Umbilical cord (tissue), 2 donors: ENCODE measurements at places on chromosomes 13 and 19. TPM values are rescaled to one million over a fixed set of nuclear protein-coding genes. Genes with fewer than 3 reads are reported as not detected.

DNA sequence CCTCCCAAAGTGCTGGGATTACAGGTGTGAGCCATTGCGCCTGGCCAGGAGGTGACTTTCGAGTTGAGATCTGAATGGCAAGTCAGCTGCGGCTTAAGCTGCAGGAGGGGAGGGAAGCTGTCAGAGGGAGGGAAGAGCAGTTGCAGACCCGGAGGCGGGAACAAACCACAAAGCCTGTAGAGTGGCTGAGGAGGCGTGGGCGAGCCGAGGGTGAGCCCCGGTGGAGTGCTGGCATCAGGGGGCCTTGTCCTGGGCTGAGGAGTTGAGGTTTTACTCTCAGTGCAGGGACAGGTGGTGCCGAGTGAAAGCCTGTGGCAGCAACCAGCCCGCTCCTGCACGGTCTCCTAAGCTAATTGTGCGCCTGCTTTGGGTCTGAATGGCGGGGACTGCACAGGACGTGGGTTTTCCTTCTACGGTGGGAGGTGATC, 24.2 kb downstream of the PPP1R37 start:
- DNase-seq = peak; percentile 82

DNA sequence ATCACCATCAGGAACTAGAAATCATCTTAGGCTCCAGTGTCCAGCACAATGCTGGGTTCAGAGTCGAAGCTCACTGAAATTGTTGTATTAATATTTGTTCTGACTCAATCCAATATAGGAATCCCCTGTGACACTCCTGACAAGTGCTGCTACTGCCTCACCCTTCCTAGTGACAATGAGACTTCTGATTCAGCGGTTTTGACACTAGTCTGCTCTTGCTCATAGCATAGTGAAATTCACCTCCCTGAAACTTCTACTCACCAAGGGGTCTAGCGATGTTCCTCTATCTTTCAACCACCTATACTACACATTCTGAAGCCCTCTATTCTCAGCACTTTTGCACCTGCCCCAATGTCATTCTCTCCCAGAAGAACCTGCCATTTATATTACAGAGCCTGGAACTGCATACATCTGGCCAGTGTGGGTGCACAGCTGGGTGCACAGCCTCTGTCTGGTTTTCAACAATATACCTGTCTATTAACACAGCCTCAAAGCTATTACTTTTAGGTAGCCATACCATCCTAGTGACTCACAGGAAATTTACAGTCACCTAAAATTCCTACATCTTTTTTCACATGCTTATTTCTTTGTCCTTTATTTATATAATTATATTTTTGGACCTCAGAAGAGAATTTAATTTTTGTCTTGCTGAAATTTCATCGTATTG, 88.3 kb downstream of the DOCK9 start:
- DNase-seq = no peak

DNA sequence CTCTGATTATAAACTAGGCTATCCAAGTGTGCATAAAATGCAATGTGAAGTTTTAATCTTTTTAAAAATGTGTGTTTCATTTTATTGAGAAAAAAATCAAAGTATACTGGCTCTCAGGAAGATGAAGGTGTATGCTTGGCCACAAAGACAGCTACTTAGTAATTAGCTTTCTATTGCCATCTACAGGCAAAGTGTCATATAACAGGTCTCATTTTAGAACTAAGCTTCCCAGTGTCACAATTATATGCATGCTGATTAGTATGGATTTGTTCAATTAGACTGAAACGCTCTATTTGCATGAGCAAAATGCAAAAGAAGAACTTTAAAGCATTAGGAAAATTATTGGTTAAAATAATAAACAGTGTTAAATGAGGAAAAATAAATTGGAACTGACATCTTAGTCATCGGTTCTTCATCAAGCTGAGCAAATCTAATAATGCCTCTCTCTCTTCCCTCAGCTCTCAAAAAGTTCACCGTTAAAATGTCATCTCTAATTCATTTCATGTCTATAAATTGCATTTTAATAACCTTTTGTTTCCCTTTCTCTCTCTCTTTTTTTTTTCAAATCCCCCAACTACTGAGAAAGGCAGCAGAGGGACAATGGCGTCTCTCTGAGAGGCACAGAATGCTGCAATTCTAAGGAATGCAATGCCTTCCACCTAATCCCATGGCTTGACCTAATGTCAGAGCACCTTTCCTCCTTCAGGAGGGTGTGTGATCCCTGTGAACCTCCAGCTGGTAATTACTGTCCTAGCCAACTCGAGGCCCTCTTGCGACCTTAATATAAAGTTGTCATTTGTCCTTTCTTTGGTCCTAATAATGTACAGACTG, 313.1 kb upstream of the MAB21L1 start:
- DNase-seq = peak; percentile 59

- DNase-seq = no peak
Observed at GRCh38 chr19:17646441-17646840, 41.7 kb downstream of the UNC13A start.

DNA sequence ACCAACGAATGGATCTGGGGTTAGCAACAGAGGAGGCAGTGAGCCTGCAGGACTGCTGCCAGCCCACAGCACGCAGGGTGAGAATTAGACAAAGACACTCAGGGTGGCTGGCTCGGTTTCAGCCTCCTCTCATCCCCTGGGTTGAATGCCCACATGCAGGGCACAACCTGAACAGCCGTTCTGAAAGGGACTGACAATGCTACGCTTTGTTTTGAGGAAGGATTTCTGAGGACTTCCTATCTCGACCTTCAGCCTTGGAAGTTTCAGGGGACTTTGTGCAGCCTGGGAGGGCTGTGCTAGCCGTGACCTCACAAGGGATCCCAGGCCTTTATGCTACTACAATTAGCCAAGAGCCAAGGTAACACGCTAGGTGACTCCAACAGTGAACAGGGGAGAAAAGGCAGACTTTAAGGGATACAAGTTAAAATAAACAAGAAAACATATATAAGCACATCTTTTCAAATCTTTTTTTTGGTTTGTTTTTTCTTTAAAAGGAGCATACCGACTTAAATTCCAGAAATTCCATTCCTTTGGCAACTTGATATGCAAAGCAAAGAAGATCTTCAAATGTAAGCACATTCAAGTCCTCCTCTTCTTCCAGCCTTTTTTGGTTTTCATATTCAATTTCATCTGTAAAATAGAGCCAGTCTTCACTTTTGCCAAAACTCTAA, 34.5 kb upstream of the URAD start:
- DNase-seq = peak; percentile 38

DNA sequence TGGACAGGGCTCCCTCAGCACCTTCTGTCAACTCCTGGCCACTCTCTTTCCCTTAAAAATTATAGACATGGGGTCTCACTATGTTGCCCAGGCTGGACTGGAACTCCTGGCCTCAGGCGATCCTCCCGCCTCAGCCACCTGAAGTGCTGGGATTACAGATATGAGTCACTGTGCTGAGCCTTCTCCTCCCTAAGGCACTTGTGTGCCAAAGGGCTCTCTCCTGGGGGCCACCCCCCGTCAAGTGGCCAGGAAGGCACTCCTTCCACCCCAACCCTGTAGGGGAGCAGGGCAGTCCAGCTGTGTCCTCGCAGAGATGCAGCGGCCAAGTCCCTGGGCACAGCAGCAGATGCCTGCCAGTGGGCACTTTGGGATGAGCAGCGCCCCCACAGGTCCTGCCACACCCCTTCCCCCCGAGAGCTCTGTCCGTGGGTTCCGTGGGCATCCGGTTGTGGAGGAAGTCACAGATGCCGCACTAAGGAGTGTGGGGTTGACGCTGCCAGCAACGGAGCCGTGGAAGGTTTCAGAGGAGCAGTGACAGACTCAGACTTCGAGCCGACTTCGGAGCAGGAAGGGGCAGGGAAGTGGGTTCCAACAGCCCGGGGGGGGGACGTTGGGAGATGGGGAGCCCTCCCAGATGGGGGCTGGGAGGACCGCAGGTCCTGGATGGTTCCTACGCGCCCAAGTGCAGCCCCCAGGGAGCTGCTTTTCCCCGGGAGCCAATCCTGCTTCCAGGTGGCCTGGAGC, 3.3 kb upstream of the UQCR11 start:
- no peak for DNase-seq

GRCh38 chr13:48567515-48568369, 34.9 kb upstream of the RCBTB2 start:
- DNase-seq = peak; percentile 91

DNA sequence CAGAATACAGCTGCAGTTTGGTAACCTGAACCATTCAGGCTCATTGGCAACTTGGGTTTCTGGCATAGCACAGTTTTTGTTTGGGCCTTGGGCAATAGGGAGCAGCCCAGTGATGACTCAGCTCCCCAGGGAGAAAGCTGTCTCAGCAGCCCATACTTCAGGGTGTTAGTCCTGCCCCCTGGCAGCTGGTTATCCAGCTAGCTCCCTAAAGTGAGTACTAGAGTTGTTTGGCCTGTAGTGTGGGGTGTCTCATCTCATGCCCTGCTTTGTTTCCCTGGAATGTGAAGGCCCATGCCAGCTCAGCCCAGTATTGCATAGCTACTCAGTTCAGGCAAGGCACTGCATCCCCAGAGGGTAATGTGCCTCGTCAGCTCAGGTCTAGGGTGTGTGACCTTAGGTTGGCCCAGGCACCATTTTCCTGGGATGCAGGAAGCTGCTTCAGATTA, 18.2 kb upstream of the ZNF543 start:
- DNase-seq = no peak

GRCh38 chr19:54790711-54791110, 12.7 kb upstream of the KIR2DL4 start:
- DNase-seq = no peak

GRCh38 chr13:22086597-22087330, 415.9 kb downstream of the FGF9 start:
- peak; percentile 90 for DNase-seq

- peak; percentile 83 for DNase-seq
Observed at GRCh38 chr13:59750860-59751259, 412.9 kb downstream of the DIAPH3 start.

GRCh38 chr13:31172001-31172400, 10.3 kb upstream of the HSPH1 start:
- DNase-seq = no peak

DNA sequence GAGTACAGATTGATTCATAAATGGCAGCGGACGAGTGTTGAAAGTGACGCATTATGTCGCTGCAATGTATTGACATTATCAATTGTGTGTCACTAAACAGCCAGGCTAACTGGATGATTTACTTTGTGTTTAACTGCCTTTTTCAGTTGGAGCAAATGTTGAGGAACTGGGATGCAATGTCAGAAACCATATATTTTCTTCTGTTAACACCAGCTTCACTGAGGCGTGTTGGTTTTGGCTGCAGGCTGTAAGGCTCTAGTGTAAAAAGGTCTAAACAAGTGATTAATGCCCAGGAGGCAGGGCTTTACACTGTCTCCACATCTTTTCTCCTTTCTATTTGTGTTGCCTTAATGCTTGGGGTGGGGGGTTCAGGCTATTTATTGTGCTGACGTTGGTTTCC, 80.1 kb downstream of the GGACT start:
- no peak for DNase-seq

DNA sequence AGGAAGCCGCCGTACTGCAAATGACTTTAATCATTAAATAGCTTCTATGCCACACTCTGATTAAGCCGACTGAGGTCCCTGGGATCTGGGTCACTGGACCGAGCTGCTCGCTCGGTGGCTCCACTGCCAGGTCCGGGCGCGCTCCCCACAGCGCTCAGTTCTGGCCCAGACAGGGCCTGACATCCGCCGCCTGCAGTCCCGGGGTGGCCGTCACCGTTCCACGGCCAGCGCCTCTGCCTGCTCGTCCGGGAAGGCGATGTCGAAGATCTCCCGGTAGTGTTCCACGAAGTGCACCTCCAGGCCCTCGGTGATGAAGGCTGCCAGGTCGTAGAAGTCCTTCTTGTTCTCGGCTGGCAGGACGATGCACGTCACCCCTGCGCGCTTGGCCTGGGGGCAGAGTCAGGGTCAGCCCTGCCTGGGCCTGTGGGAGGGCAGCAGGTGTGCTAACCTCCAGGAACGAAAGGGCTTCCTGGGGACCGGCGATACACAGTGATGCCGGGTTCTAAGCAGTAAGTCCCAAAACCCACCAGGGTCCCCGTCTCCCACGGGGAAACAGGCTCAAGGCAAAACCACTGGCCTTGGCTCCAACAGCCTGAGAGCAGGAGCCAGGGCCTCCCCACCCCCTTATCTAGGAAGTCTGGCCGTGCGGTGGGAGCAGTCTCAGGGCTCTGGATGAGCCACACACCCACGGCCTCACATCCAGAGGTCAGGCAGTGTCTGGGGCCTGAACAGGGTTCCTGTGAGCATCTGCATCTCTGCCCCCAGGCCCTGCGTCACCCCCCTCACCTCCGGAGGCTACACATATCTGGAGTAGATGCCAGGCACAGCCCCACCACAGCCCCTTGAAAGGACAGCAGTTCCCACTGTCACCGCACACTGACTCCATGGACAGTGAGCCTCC, 2.0 kb downstream of the RPL36 start:
- no peak for DNase-seq

The ZNF17 gene
- 18.5 TPM for total RNA-seq

The PRRG2 gene
- not detected for total RNA-seq

The ZNF66 gene
- total RNA-seq = 10.1 TPM

The HCN2 gene
- total RNA-seq = 2.4 TPM

The KANK3 gene
- total RNA-seq = 3.9 TPM

The SWSAP1 gene
- total RNA-seq = 0.48 TPM

The EGLN2 gene
- total RNA-seq = 58.0 TPM

The ZNF223 gene
- total RNA-seq = 11.8 TPM
